Cortex of kidney (tissue), 1 donor: ENCODE measurements at places on chromosomes 3 and 15.

DNA sequence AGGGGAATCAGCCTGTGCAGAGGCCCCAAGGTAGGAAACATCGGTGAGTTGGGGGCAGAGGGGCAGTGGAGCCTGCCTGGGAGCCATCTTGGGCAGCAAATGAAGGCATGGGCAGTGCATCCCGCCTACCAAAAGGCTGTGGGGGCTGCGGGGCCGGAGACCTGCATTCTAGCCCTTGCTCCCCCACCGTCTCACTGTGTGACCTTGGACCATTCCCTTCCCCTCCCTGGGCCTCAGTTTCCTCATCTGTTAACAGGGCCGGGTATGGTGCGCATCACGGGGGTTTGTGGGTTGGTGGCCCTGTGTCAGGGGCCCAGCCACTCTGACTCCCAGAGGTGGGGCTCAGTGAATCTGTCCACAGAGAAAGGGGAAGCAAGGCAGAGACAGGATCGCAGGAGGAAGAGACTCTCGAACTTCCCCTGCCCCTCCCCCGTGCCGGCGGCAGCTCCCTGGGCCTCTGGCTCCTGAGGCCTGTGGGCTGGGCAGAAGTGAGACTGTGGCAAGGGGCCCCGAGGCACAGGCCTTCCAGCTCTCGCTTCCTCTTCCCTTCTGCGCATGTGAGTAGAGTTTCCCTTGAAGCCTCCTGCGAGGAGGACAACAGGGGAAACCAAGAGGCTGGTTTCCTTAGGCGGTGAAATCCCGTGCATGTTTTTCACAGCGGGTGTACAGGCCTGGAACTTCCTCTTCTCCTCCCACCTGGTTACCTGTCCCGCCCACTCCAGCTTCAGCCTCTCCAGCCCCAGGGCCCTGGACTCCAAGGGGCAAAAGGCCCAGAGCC lies 42.9 kb downstream of the IDH2 start:
- DNase-seq: no peak

GRCh38 chr15:83210619-83211018 lies 3.0 kb upstream of the HDGFL3 start:
- DNase-seq: no peak

GRCh38 chr3:115666920-115667737 lies 43.8 kb downstream of the GAP43 start:
- no peak for DNase-seq

DNA sequence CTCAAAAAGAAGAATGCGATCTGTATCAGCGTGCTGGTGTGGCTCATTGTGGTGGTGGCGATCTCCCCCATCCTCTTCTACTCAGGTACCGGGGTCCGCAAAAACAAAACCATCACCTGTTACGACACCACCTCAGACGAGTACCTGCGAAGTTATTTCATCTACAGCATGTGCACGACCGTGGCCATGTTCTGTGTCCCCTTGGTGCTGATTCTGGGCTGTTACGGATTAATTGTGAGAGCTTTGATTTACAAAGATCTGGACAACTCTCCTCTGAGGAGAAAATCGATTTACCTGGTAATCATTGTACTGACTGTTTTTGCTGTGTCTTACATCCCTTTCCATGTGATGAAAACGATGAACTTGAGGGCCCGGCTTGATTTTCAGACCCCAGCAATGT lies 1.3 kb downstream of the P2RY1 start:
- no peak for DNase-seq

GRCh38 chr3:30586806-30587486 lies 19.5 kb upstream of the TGFBR2 start:
- no peak for DNase-seq

DNA sequence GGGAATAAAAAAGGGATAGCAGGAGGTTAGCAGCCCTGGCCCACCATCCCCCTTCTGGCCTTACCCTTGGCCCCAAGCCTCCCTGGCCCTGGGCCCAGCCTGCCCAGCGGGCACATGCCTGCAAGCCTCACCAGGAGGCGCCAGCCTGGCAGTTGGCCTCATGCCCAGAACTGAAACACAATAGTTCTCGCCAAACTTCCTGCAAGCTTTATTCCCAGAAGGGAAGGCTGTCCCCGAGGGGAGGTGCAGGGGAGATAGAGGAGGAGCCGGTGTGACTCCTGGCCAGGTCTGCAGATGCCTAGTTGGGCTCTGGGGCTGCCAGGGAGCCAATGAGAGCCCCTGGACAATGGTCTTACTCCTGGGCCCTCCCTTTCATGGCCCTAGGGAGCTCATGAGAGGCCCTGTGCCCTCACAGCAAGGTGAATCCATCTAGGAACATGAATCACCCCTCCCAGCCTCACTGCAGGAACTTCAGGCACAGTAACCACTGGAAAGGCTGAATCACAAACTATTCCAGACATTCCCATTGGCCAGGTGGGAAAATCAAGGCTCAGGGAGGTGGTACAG lies 4.0 kb downstream of the CCDC33 start:
- DNase-seq: no peak

DNA sequence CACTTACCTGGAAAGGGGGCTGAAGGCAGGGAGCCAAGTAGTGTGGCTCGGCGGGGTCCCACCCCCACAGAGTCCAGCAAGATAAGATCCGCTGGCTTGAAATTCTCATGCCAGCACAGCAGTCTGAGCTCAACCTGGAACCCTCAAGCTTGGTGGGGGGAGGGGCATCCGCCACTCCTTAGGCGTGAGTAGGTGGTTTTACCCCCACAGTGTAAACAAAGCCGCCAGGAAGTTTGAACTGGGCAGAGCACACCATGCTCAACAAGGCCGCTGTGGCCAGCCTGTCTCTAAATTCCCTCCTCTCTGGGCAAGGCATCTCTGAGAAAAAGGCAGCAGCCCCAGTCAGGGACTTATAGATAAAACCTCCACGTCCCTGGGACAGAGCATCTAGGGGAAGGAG lies 156.3 kb downstream of the KBTBD8 start:
- DNase-seq: no peak

DNA sequence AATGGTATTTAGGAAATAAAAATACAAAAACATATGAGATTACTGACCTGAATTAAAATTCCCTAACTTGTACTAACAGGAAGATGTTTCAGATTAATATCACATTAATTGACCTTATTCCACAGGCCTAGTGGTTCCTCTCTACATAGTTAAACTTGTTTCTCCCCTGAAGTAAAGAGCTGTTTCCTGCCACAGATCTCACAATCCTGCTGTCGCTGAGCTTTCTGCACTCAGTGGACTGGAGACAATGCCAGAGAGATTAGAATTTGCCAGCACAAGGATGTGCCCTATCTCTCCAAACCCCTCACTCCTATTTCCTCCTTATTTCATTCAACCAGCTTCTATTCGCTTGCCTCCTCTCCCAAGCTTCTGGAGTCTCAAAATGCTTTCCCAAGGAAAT lies 130.6 kb downstream of the CTNNB1 start:
- DNase-seq: no peak

DNA sequence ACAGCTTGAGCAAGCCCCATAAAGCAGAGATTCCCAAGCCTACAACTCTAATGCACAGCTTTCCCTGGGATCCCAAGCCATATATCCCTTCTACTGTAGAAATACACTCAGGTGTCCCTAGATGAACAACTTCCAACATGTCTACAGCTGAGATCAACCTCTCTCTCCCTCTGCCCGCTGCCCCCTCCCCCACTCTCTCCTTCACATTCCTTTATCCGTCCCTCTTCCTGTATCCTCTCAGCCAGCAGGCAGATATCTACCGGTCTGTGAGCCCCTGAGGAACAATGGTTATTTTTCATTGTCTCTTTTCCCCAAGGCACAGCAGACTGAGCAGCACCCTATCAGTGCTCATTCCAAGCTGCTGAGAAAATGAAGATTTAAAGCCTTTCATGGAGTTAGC lies 138.6 kb downstream of the SUCLG2 start:
- DNase-seq: no peak

DNA sequence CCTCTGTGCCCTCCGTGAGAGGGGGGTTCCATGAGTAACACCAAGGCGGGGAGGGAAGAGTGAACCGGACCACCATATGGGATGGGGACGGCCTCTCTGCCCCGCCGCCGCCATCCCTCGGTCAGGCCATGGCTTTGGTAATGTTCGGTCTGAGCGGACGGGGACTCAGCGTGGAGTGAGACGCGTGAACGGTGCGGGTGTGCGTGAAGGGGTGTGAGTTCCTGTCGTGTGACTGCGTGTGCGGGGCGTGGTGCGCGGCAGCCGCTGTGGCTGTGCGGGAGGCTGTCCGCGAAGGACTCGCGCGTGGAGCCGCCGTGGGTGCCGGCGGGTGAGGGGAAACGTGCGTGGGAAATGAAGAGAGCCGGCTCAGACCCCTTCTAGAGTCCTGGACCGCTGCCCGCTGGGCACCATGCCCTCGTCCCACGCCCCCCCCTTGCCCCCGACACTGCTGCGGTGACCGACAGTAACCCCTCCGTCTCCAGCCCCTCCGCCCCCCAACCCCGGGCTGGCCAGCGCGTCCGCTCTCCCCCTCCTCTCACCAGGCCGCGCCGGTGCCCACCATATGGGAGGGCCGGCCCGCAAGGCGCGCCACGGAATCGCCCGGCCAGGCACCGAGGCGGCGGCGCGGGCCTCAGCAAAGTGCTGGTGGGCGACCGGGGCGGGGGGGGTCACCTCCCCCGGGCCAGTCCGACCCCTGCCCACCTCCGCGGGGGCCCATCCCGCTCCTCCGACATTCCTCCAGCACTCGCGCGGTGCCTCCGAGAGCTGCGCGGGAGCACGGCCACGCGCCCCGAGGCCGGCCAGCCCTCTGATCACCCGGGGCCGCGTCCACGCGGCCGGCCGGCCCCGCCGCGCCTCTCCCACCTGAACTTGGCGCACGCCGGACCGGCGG lies 589 bp downstream of the KLF15 start:
- DNase-seq: no peak

DNA sequence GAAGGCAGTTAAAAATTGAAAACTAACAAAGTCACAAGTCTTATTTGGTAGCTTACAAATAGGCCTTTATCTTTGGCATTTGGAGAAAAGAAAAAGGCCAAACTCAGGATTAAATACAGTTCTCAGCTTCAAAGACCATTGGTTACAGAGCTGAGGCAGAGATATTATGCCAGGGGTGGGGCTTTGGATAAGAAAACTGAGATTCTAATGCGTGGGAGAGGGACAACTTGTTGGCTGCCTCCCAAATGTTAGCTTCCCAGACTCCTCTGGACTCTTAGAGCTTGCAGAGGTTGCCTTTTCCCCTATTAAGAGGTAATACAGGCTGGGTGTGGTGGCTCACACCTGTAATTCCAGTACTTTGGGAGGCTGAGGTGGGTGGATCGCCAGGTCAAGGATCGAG lies 231.8 kb downstream of the SQOR start:
- no peak for DNase-seq

GRCh38 chr3:55621648-55622047 lies 134.5 kb upstream of the WNT5A start:
- no peak for DNase-seq

- no peak for DNase-seq
These were observed 11.8 kb upstream of the CCR8 start for GRCh38 chr3:39317571-39318169.

DNA sequence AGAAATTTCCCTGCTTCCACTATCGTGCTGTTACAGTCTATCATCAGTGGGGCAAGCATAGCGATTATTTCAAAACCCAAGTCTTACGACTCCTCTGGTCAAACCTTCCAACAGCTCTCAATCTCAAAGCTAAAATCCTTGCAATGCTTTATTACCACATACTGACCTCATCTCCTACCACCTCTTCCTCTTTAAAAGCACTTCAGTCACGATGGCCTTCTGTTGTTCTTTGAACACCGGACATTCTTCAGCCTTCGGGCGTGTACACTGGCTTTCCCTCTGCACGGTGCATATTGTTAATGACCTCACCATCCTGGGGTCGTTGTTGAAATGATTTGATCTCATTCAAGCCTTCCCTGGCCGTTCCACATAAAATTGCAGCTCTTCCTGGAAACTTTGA lies 31.1 kb downstream of the MAGEL2 start:
- no peak for DNase-seq

- no peak for DNase-seq
These were observed 90.0 kb downstream of the MSL2 start for GRCh38 chr3:136106101-136106500.

- no peak for DNase-seq
These were observed 120.0 kb downstream of the ATP1B3 start for GRCh38 chr3:141996437-141996836.

- no peak for DNase-seq
These were observed 219.6 kb downstream of the WDR72 start for GRCh38 chr15:53539878-53540277.

DNA sequence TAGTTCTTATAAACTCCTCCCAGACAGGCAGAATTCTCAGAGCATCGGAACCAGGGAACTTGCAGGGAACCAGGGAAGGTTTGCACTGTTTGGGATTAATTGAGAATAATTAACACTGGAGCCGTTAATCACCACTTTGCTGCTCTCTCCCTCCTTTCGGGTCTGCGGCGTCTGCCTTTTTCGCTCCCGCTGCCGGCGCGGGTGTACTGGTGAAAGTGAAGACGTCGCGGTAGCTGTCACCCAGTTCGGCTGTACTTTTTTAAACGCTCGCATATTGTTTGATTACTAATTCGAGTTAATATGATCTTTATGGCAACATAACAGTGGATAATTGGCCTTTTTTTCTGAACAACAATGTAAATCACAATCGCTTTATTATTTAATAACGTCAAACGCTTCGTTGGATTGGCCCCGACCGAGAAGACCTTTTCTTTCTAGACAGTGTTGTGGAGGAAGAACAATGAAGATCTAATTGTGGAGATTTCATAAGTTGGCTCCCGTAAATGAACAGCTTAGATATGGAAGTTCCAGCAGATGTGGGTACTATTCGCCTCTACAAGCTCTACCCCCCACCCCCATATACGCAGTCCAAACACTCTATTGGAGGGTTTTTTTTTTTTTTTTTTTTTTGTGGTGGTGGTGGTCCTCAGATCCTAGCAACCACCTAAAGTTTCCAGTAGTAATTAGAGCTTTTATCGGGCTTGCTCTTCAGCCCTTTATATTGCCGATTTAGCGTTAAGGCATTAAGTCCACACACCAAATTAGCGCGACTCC lies 12.7 kb downstream of the SOX2 start:
- DNase-seq: no peak

DNA sequence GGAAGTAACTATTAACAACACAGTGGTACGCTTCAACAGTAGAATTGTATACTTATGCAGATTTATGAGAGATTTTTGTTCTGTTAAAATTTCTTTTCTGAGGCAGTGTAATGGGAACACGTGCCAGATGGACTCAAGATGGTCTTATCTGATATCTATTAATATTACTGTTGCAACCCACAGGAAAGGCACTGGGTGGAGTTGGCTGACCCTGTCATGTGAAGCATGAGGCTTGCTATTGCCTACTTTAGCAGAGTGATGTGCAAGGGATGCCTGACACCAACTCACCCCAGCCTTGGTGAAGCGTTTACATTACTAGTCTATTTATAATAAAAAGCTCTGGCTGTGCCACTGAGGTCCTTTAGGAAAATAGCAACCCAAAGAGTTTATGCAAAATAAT lies 19.8 kb upstream of the ARNT2 start:
- DNase-seq: no peak

- no peak for DNase-seq
These were observed 25.0 kb upstream of the SCN10A start for GRCh38 chr3:38840987-38841386.

DNA sequence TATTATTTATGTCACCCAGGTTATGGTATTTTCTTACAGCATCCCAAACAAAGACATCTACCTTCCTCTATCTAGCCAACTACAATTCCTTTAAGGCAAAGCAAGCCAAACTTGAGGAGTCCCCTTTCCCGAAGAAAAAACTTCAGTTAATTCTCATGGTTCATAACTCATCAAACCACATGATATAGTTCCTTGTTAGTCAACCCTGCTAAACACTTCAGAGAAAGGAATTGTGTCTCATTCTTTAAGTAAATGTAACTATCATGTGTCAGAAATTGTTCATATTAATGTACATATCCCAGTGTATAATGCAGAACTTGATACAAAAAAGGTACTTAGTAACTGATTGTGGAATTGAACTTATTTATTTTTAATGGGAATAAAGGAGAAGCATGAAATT lies 44.4 kb downstream of the ST3GAL6 start:
- no peak for DNase-seq

- no peak for DNase-seq
These were observed 65.6 kb upstream of the CADM2 start for GRCh38 chr3:84893211-84893610.
